ENCODE measurements at places on chromosomes 4 and X.

DNA sequence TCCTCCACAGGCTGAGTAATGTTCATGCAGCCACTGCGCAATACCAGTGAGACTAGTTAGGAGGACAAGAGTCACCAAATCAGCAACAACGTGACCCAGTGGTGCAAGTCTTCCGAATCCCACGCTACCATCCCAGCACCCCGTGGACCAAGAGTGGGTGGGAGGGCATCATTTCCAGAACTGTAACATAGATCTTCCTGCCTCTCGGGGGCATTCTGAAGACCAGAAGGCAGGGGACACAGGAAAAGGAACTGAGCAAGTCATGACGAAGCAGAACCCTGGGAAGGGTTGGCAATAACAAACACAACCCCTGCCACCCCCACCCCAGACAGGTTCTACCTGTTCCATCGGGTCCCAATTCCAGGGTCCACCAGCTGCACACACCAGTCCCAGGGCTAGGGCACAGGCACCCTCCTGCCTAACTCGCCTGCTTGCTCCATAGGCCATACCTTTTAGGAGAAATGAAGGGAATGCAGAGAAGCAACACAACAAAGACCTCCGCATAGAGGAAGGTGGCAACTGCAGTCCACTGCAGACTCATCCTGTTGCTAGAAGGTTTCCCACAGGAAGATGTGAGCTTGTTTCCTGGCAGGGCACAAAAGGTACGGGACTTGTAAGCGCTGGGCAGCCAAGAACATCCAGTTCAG, 1.4 kb downstream of the BCAP31 start:
- DNase-seq, result no peak

DNA sequence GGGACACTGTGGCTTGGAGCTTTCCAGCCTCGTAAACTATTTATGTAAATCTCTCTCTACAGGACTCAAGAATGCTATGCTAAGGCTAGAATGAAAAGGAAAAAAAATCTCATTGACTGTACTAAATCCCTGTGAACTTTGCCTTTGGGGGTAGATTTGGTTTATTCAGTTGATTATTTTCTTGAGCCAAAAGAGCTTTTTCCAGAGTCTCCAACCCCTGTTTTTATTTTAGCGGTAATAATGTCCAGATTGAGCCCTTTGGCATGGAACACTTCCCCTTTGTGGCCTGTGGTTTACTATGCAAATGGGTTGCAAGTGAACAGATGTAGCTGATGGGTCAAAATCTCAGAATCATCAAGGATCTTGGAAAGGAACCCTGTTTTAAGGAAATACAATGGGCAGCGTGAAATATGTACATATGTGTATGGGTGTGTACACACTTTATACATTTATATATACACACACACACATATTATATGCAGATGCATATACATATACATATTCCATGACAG, 72.9 kb downstream of the FAM9B start:
- DNase-seq, result peak; percentile 31

DNA sequence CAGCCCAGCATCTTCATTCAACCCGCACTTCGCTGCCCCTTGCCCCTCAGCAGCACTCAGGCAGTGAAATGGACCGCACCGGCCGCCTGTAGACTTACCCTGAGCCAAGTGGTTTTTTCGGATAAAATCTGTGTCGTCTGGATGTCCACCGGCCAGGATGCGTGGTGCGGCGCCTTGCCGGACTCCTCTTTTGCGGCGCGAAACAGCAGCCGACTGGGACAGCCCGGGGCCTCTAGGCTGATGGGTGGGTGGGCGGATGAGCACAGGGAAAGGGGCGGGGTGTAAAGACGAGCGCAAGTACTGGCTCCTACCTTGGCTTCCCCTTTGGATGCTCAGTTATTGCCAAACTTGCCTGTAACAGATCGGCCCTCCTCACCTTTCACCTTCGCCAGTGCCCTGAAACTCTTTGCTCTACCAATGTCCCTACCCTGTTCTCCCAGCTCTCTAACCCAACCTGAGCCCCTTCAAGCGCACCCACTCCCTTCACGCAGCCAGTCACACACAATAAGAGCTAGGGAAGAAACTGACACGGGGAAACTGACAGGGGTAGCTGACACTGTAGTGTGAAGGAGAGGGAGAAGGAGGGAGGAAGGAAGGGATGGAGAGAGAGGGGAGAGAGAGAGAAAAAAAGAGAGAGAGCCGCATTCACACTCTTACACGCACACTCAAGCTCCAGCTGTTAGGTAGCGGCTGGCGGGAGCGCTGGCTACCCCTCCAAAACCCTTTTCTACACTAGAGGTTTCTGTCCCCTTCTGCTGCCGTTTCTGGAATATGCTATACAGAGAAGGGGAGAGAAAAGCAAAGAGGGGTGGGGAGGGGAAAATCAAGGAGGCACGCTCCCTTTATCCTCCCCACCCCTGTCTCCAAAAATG, 559 bp downstream of the TRPC5 start:
- DNase-seq, result peak; percentile 28

DNA sequence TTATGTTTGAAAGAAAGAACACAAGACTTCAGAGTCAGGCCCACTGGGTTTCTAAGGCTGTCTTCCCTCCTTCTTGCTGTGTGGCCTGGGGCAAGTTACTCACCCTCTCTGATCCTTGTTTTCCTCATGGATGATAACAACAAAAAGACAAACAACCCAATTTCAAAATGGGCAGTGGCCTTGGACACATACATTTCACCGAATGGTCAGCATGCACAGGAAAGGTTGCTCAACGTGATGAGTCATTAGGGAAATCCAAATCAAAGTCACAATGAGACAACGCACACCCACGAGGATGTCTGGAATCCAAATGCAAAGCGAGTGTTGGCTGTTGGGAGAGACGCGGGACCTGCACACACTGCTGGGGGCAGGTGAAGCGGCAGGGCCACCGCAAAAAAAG, 50.8 kb upstream of the PPP2R2C start:
- no peak for DNase-seq

GRCh38 chrX:81586096-81586495, 384.2 kb downstream of the SH3BGRL start:
- no peak for DNase-seq

GRCh38 chrX:112735147-112735546, 55.4 kb upstream of the LHFPL1 start:
- no peak for DNase-seq

- DNase-seq, result no peak
These were observed 1.7 kb upstream of the SRPX2 start for GRCh38 chrX:100642290-100642689.

GRCh38 chr4:124035364-124036041, 638.9 kb downstream of the SPRY1 start:
- DNase-seq, result no peak
